Hippocampal formation (tissue), 2 donors: ENCODE measurements at places on chromosomes 4 and X.

DNA sequence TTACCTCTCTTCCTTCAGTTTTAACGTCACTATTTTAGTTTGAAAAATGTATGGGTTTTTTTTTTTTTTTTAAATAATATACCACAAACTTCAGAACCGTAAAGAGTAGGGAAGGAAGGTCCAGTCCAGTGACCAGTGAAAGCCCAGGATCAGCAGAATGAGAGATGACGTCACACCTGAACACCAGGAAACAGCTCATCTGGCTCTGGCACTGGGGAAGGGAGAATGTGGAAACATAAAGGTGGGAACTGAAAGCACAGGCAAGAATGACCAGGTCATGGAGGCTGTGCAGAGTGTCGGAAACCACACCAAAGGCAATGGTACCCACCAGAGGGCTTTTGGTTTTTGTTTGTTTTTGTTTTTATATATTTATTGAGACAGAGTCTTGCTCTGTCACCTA, 141.2 kb downstream of the DHX15 start:
- no peak for DNase-seq

GRCh38 chrX:17443556-17443955, 68.6 kb downstream of the NHS start:
- no peak for DNase-seq

DNA sequence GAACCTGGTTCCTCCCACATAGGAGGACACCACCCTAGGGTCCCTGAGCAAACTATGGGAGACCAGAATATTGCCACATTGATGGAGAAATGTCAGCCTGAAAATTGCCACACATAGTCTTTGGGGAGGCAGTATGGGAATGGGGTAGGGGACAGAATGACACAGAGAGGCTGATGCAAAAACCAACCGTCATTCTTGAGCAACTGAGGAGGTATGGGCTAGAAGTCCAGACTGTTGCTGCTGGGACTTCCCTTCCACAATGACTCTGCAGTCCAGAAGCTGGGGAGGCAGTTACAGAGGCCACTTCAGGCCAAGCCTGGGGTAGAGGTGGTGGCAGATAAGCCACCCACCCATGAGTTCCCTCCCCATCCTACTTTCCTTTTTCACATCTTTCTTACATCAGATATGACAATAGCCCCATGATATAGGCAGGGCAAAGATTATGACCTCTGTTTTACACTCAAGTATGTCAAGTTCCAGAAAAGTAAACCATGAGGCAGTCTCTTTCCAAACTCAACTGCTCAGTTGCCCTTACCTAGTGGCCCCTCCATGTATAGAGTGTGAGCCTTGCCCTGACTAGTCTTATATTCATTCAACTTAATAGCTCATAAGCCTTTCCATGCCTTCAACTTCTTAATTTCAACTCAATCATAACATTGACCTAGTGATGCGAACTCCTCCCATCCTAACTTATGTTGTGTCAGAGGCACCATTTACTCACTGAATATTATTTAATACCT, 41.7 kb downstream of the VSIG4 start:
- no peak for DNase-seq

DNA sequence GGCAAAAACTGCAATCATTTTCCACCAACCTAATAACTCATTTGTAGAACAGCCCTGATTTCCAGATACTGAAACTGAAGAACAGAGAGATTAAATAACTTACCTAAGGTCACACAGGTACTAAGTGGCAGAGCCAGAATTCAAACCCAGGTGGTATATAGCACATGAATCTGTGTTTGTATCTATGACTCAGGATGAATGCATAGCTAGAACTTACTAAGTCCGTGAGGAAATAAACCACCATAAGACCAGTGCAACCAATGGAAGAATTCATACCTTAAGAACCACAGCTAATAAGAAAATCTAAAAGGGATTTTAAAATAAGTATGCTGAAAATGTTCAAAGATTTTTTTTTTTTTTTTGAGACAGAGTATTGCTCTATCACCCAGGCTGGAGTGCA, 1.5 kb upstream of the PLAC1 start:
- no peak for DNase-seq

DNA sequence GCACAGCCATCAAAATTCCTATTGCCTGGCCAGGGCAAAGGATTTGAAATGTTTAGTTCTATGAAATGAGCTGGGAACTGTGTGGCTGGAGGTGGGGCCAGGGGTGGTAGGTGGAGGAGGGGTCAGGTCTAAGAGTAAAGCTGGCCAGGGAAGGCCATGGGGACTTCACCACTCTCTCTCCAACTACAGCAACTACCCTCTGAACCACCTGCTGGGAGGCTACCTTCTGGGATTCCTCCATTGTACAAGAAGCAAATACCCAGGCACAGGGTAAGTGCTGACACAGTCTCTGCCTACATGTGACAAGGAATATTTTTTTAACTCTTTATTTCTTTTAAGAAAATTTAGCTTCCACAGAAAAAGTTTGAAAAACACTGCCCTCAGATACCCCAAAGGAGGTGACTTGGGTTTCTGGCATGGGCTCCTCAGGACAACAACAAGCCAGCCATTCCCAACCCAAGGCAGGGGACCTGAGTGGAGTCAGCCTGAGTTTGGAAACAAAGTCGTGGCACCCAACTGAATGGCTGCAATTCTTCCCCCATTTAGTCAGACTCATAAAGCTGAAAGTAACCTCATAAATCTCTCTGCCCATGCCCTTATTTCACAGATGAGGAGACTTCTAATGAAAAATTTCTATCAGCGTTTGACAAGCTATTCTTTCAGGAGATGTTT, 593.8 kb upstream of the DIPK2B start:
- no peak for DNase-seq

GRCh38 chr4:86769794-86770193, 79.4 kb downstream of the SLC10A6 start:
- DNase-seq, result no peak

- DNase-seq, result no peak
Observed at GRCh38 chr4:142547974-142548373, 298.1 kb downstream of the INPP4B start.

DNA sequence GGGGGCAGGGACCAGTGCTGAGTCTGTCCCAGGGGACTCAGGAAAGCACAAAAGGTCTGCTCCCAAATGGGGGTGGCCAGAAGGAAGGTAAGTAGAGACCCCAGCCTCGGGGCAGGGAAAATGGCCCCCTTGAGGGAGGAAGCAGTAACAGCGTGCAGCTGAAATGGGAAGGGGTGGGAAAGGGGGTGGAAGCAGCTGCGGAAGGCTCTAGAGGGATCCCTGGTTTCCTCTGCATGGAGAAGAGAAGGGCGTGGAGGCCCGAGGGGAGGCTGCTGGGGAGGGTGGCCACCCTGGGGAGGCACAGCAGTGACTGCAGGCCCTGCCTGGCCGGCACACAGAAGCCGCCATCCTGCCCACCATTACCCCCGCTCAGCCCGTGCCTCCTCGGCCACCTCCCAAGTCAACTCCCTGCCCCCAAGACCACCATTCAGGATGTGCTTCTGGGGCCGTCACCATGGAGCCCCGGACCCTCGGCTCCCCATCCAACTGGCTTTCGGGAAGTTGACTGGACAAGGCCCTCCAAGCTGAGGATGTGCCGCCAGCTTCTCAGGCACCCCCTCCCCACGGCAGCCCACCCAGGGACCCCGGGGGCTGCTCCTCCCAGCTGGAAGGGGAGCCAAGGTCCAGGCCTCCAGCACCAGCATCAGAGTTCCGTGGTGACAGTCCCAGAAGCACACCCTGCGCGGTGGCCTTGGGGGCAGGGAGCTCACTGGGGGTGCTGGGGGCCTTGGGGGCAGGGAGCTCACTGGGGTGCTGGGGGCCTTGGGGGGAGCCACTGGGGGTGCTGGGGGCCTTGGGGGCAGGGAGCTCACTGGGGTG, 23.6 kb downstream of the CFAP99 start:
- no peak for DNase-seq

DNA sequence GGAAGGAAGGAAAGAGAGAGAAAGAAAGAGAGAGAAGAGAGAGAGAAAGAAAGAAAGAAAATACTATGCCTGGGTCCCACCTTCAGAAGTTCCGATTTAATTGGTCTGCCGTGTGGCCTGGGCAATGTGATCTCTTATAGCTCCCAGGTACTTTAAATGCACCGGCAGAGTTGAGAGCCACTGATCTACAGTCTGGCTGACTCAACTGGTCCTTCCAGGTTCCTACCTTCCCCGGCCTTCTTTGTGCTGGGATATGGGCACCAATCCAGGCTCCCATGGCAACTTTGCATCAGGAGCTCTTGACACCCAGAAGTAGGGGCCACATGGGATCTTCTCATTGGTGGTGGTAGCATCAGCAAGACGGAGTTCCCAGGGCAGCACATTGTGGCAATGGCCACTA, 186.5 kb upstream of the ATP6AP2 start:
- DNase-seq, result no peak

DNA sequence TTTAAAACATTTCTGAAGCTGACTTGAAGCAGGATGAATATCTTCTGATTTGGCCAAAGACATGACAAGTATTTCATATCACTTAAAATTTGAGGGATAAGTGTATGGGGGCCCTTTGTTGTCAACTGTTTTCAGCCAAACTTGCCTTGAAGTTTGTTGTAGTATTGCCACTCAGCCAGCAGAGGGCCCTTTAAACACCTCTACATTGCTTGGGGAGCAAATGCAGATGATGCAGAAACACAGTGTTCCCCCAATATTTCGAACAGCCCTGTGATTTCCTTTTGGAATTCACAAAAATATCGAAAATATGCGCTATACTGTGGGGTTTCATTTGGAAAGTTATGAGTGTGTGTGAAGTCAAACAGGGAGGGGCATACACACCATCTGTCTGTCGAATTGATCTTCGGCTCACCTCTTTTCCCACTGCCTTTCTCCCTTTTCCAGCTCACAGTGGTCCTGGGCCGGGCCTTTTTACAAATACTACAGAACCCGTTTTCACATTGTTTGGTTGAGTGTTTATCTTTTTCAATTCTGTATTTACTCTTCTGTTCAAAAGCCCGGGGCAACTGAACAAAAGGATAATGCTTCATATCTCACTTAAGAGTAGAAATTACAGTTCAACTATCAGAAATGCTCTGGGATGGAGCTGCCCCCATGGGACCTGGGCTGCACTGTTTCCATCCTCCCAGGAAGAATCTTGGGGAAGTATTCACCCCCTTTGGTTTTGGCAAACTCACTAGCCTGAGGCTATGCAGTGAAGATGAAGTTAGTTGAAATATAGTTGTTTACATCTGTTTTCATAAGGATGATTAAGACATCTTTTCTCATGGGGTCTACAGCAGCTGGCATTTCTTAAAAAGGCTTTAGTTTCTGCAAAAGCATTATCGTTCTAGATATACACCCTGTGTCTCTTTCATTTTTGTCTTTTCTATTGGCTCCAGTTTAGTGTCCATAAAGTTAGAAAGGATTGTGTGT, 137.6 kb downstream of the EGF start:
- peak; percentile 40 for DNase-seq

GRCh38 chr4:147560625-147561024, 56.6 kb upstream of the TMEM184C start:
- DNase-seq, result no peak

DNA sequence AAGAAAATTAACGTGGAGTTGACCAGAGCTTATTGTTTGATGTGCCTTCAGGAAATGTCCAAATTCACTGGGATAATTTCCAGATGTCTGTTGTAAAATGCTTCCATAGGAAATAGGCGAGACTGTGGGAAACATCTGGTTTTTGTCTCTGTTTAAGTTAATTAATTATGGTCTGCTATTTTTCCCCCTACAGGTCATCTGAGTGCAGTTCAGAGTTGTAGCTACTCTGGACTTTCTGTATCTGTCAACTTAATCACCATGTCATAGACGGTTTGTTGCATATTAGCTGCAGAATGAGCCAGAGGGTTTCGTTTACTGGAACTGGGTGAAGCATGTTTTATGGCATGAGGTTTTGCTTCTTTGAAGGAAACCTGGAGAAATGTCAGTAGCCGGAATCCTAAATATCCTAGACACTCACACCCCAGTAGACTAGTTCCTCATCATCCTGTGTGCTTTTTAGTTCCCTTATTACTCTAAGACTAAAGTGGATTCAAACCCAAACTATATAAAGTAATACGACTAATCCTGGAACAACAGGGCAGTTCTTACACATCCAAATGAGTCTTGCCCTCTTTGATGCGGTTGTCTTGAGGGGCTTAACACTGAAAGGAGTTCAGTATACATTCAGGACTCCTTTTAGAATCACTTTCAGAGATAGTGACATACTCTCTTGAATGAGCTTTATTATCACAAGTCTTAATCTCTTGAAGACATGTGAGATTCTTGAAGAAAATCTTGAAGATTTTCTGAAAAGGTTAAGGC, 62.5 kb downstream of the PPEF1 start:
- DNase-seq, result no peak

- no peak for DNase-seq
Observed at GRCh38 chr4:153679486-153679885, 4.6 kb upstream of the TLR2 start.

- no peak for DNase-seq
Observed at GRCh38 chr4:164799410-164799809, 45.5 kb downstream of the SMIM31 start.

- DNase-seq, result no peak
Observed at GRCh38 chr4:118762730-118763477, 73.0 kb downstream of the SEC24D start.

GRCh38 chr4:95963456-95963855, 123.6 kb downstream of the PDHA2 start:
- no peak for DNase-seq

DNA sequence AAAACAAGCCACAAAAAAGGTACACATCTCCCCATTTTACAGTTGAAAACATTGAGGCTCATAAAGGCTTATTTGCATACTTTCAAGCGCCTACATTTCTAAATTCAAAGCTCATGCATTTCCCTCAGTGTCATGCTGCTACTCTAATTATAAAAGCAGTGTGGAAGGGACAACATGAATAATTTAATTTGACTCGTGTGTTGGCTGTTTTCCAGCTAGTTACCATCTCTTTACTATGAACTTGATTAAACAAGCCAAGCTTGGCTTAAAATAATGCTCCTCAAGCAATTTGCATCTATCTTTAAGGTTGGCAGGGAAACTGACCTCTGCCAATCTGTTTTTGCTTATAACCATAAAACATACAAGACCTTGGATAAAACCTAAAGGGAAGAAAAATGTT, 252.5 kb upstream of the NEIL3 start:
- no peak for DNase-seq

DNA sequence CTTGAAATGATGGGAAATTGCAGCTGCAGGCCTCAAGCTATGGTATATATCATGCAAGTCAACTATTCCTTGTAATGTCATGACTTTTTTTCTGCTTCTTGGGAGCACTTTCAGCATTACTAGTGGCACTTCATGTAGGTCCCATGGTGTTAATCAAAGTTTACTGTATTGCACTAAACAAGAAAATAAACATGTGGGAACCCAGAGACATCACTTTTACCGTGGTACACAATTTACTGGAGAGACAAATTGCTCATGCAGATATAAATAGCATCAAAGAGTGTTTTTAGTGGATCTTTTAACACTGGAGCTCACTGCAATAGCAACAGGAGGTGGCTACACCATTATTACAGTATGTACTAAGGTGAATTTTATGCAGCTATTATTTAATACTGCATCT, 79.2 kb downstream of the UNC5C start:
- DNase-seq, result no peak

- no peak for DNase-seq
Observed at GRCh38 chr4:137467537-137467936, 64.8 kb downstream of the PCDH18 start.
